ENCODE measurements at places on chromosomes 6 and 20.

DNA sequence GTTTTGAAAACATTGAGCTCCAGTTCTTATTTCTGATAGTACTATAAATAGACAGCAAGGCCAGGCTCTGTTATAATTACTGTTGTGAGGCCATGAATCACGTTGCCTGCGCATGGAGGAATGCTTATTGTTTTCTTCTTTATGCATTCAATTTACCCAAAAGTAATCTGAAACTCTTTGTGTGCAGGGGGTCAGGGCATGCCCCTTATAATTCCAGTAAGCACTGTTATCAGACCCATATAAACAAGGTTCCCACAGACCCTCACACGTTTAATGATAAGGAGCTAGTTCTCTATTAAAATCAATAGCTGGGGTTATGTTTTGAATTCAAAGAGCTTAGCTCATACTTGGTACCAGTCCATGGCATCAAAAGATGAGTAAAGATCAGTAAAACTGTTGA, 174.8 kb upstream of the ARG1 start:
- no peak for DNase-seq

DNA sequence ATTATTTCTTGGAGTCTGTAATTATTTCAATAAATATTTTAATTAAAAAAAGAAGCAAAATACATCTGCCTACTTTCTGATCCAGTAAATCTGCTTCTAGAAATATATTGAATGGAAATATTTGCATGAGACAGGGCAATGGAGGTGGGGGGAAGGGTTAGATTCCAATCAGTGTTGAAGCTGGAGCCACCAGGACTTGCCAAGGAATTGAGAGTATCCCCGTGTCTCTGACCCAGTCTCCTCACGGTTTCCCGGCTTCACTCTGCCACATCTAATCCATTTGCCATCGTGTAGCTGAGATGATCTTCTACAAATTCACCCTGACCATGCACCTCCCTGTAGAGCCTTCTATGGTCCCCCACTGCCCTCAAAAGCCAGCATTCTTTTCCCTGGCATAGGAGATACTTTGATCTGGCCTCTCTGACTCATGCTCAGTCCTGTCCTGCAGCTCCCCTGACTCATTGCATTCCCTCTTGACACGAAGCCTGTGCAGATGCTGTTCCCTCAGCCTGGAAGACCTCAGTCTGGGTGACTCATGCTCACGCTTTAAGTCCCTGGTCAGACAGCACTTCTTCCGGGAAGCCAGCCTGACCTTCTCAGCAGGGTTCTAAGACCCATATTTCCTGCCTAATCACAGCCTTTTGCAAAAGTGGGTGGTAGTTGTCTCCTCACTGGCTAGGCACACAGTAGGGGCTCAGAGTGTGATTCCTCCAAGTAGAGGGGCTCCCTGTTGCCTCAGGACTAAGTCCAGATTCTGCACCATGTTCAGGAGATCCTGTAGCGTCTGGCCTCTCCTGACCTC, 23.0 kb upstream of the FKBP1A start:
- no peak for DNase-seq

DNA sequence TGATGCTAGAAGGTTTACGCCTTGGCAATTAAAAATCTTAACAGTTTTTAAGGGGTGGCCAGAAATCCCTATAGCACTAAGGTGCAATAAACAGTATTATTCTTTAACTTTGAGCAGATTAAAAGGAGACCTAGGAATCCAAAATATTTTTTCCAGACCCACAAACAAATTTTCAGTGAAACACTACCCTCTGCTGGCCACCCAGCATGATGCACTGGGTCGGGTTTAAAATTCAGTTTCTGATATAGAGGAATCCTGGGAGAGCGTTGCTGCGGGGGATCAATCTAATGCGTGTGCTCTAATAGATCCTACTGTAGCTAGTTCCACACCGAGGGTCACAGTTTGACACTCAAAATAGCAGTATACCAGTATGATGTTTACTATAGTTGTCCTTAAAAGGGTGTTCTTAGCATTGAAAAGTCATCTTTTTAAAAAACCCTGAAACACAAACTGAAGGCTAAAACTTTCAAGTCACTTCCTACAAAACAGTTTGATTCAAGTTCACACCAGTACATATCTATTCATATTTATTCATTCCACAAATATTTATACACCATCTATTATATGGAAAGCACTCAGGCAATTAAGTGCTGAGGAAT, 10.2 kb downstream of the UBE3D start:
- DNase-seq = no peak

- no peak for DNase-seq
Observed at GRCh38 chr6:139173172-139173571, 38.3 kb downstream of the HECA start.

DNA sequence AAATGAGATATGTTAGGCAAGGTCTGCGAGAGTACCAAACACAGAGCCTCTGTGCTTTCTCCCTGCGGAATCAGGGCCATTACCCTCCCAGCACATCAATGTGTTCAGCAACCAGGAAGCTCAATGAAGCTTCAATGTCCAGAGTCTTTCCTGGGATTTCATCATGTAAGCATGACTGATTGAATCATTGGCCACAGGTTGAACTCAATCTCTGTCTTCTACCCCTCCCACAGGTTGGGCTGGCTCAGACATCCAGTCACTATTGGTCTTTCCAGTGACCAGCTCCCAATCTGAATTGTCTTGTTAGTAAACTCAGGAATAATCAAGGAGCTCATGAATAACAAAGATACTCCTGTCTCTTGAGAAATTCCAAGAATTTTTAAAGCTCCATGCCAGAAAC, 2.7 kb upstream of the DTD1 start:
- no peak for DNase-seq

- DNase-seq = no peak
Observed at GRCh38 chr20:23079016-23079351, 7.1 kb downstream of the CD93 start.

- DNase-seq = no peak
Observed at GRCh38 chr6:132131758-132132157, 180.6 kb upstream of the CCN2 start.

GRCh38 chr6:116697480-116697879, 16.5 kb downstream of the KPNA5 start:
- no peak for DNase-seq

DNA sequence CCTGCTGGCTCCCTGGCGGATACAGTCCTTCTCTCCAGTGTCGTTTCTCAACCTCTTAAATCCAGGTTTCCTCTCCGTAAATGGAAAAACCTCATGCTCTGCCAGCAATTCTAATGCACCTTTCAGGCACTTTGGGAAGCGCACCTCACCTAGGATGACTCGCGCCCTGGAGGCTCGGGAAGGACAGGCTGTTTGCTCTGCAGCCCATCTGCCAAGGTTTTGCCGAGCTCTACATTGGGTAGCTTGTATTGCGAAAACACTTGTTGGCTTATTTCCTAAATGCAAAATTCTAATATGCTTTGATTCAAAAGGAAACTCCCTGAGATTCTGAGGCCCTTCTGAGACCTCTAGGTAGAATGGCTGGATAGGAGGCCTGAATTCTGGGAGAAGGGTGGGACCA, 102.6 kb upstream of the MLN start:
- no peak for DNase-seq

- no peak for DNase-seq
Observed at GRCh38 chr6:112130878-112131277, 43.5 kb downstream of the FAM229B start.

DNA sequence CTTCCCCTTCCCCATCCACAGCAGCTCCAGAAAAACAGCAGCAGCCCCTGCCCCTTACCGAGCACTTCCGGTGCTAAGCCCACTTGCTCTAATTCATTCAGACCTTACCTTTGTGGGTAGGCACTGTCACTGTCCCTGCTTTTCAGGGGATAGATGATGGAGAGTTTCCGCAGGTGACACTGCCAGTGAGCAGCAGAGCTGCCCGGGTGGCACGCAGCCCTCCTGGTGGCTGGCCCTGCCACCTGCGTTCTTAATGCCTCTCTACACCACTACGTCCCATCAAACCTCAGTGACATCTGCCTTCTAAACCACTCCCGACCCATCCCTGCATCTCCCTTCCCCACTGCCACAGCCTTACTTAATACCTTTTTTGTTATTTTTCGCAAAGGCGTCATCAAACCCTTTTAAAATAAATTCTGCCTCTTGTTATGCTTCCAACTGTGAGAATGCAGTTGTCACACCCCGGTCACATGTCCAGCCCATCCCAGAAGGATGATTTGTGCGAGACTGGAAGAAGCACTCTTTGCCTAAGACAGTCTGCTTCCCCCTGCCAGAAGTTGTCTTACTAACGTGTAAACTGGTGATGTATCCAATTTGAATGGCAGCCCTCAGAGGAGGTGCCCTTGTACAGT, 89.7 kb downstream of the NFATC2 start:
- no peak for DNase-seq

DNA sequence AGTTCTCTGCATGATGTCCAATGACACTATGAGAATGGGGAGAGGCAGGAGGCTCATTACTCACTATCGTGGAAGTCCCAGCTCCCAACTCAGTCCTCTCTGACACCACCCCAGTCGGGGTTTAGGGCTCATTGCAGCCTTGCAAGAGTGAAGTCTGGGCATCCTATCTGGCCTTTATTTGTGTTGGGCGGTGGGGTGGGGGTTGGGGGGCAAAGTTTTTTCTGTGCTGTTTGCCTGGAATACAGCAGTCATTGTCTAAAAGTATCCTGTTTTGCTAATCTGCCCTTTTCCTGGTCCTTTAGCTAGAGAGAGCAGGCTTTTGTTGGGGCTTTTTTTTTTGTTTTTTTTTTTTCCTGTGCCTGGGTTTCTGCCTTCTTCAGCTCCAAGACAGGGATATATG, 174.2 kb downstream of the MYLK4 start:
- DNase-seq = no peak

GRCh38 chr6:12355354-12355753, 65.2 kb downstream of the EDN1 start:
- no peak for DNase-seq

DNA sequence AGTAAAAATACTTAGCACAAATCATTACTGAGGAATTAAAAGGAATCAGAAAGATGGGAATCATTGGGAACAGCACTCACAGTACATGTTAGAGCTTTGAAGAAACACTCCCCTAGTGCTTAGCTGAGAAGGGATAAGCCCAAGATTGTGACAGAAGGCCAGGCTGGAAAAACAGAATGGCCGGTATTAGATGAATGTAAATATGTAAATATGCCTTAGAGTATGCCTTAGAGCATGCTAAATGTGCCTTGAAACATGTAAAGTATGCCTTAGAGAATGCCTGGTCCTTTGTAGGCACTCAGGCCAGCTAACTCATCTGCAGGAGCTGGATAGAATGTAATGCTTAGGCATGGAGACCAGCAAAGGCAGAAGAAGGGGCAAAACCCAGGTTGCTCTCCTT, 10.6 kb upstream of the TENT5A start:
- DNase-seq = no peak

GRCh38 chr6:38025451-38025850, 205.9 kb downstream of the ZFAND3 start:
- no peak for DNase-seq

DNA sequence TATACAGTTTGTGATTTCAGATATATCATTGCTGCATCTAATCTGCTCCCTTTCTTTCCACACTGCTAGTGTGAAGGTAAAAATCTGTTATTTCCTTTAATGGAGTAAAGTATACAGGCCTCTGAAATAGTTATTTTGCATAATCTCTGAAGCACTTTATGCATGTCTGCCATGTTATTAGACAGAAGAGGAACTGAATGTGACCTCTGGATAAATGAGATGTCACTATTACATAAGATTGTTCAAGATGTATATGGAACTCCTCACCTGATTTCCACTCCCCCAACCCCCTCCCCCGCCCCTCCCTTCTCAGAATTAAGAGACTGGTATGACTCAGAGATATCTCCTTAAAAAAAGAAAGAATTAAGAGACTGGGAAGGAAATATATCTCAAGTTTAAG, 26.3 kb downstream of the SERINC1 start:
- no peak for DNase-seq

- no peak for DNase-seq
Observed at GRCh38 chr20:9088556-9088955, 19.7 kb downstream of the PLCB4 start.

GRCh38 chr6:159404296-159404695, 235.1 kb downstream of the FNDC1 start:
- no peak for DNase-seq

GRCh38 chr6:83051377-83052172, 14.1 kb downstream of the UBE3D start:
- no peak for DNase-seq

- no peak for DNase-seq
Observed at GRCh38 chr6:165091121-165091785, 218.2 kb downstream of the C6orf118 start.

- DNase-seq = no peak
Observed at GRCh38 chr6:121920616-121921015, 478.8 kb upstream of the HSF2 start.

DNA sequence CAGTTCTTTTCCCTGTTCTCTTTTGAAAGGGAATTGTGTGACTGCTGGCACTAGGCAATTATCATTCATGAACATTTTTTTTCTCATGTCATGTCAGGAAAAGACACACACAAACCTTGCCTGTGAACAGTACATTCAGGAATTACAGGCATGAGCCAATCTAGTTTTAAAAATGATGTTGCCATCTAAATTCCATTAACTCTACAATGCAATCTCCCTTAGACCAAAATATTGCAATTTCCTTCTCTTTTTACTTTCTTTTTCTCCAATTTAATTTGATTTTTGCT, 127.5 kb upstream of the STMND1 start:
- DNase-seq = no peak

GRCh38 chr6:170156448-170157375, 134.2 kb downstream of the DLL1 start:
- no peak for DNase-seq

- DNase-seq = no peak
Observed at GRCh38 chr6:54646069-54646950, 200.3 kb upstream of the FAM83B start.

DNA sequence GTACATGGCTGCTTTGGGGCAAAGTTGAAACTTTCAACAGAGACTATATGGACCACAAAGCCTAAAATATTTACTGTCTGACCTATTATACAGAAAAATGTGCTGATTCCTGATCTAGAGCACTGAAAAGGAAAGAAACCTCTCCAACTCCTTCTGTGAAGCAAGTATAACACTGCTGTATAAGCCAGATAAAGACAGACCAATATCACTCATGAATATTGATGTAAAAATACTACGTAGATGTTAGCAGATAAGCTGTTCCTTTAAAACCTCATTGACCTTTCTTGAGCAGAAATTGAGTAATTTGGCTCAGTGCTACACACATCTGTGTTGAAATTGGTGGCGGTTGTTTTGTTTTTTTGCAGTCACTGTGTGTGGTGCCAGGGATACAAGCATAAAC, 69.9 kb upstream of the HDAC2 start:
- no peak for DNase-seq

DNA sequence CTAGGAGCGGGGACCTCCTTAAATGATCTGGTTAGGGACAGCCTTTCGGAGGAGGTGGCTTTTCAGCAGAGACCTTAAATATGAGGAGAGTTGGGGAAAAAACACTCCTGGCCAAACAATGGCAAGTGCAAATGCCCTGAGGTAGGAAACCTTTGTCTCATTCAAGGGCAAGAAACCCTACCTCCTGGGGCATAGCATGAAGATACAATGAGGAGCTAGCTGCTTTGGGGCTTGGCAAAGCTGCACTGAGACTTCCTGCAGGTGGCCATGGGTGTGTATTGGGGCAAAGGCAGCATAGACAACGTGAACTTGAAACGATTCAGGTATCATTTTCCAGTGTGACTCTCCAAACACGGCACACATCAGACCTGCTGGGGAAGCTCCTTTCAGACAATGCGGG, 30.7 kb downstream of the PMEPA1 start:
- DNase-seq = no peak

GRCh38 chr6:162068340-162068739, 659.2 kb downstream of the PRKN start:
- no peak for DNase-seq

Data from cerebellar nuclear complex (tissue), 1 donor.